ENCODE measurements at places on chromosomes 7 and 10. TPM values are rescaled to one million over a fixed set of nuclear protein-coding genes. Genes with fewer than 3 reads are reported as not detected.

DNA sequence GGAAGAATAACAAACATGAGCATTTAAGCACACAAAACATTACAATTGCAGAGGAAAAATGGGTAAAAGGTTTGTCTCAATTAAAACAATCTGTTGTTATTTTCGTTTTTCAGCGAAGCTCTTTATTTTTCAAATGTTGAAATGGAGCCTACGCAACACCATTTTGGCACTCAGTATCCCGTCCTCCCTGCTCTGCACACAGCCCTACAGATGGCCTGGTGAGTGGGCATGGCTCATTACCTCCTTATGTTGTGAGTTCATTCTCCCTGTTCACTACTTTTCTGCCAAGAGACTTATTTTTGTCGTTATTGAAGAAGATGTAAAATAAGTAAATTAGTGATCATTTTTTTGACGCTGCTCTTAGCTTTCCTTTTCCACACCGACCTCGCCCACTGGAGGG, 167.8 kb upstream of the CXCL12 start:
- H3K27me3 ChIP-seq: no peaks in the 10 kb centered on the region
- H3K27ac ChIP-seq: no peak overlapping the region
- no peak overlapping the region for H3K4me3 ChIP-seq
- no peak for DNase-seq

The PRPS1L1 gene
- total RNA-seq: not detected

GRCh38 chr10:133608855-133609254, 17.7 kb downstream of the FRG2B start:
- H3K4me1 ChIP-seq: no peaks in the 10 kb centered on the region
- H3K36me3 ChIP-seq: no peaks in the 10 kb centered on the region
- H3K27me3 ChIP-seq: peaks cover 2% of the 10 kb centered on the region
- H3K4me3 ChIP-seq: no peak overlapping the region
- H3K27ac ChIP-seq: no peak overlapping the region

DNA sequence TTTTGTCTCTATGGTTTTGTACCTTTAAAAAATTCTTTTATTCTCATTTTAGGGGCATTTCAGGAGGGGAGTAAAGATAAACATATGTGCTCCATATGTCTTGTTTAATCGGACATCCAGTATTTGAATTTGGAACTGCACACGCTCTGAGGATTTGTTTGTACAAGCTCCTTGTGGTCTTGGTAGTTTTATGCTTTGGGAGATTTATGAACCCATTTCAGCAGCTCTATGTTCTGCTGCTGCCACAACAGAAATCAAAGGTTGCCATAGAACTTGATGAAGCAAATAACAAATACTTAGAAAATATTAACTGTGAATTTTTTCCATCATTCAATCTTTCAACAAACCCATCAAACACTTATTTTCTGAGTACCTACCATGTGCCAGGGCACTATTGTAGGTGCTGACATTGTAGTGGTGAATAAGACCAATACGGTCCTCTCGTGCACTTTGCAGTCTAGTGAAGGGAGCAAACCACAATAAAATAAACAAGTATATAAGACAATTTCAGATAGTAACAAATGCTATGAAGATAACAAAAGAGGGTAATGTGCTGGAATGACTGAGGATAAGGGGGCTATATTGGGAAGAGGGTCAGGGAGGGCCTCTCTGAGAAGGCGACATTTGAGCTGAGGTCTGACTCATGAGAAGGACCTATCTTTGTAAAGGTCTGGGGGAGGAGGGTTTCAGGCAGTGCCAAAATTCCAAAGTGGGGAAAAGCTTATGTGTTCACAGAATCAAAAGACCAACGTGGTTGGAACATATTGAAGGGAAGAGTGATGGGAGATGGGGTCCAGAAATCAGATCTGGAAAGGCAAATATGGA, 30.4 kb downstream of the MYPN start:
- no peak overlapping the region for H3K27ac ChIP-seq
- no peak overlapping the region for H3K4me3 ChIP-seq
- no peak for DNase-seq
- no peaks in the 10 kb centered on the region for H3K27me3 ChIP-seq
- H3K4me1 ChIP-seq: no peaks in the 10 kb centered on the region

The PNLIPRP2 gene
- total RNA-seq: not detected

- H3K4me1 ChIP-seq: no peaks in the 10 kb centered on the region
- H3K27me3 ChIP-seq: no peaks in the 10 kb centered on the region
- H3K36me3 ChIP-seq: no peaks in the 10 kb centered on the region
- no peak overlapping the region for H3K27ac ChIP-seq
Measured at GRCh38 chr7:41931263-41931646, 228.4 kb upstream of the INHBA start.

GRCh38 chr10:4051011-4051640, 266.1 kb upstream of the KLF6 start:
- no peak overlapping the region for H3K4me3 ChIP-seq
- H3K36me3 ChIP-seq: no peaks in the 10 kb centered on the region
- no peak overlapping the region for H3K27ac ChIP-seq
- no peaks in the 10 kb centered on the region for H3K4me1 ChIP-seq
- DNase-seq: no peak
- H3K27me3 ChIP-seq: no peaks in the 10 kb centered on the region

DNA sequence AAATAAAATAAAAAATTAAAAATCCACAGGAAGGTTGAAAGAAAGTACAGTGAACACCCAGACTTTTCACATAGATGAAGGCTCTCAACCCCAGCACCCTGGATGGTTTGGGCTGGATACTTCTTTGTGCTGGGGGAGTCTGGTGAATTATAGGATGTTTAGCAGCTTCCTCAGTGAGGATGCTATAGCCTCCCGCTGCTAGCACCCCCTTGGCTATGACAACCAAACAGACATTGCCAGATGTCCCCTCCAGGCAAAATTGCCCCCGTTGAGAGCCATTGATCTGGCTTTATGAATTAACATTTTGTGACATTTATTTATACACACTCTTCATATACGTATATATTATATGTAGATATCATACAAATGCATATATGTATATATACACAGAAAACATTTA, 21.6 kb downstream of the SMKR1 start:
- no peaks in the 10 kb centered on the region for H3K36me3 ChIP-seq
- no peak overlapping the region for H3K27ac ChIP-seq
- H3K27me3 ChIP-seq: no peaks in the 10 kb centered on the region
- H3K4me1 ChIP-seq: peaks cover 31% of the 10 kb centered on the region
- H3K4me3 ChIP-seq: no peak overlapping the region

DNA sequence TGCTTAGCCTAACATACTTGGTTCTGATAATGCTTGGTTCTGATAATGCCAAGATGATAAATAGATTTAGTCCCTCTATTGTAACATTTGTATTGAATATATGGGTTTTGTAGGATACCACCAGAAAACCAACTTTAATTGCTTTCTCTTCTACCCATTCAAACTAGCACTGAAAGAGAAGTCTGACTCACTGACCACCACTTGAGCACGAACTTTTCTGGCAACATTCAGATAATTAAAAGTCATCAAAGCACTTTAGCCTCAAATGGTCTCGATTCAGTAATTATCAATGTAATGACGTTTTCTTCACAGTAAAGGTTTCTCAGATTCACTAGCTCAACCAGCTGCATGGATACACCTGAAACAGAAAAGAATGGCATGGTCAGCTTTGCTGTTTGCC, 63.0 kb downstream of the HDAC9 start:
- H3K4me1 ChIP-seq: no peaks in the 10 kb centered on the region
- H3K4me3 ChIP-seq: no peak overlapping the region
- H3K27ac ChIP-seq: no peak overlapping the region

The DUS4L gene
- total RNA-seq: 9.1 TPM

DNA sequence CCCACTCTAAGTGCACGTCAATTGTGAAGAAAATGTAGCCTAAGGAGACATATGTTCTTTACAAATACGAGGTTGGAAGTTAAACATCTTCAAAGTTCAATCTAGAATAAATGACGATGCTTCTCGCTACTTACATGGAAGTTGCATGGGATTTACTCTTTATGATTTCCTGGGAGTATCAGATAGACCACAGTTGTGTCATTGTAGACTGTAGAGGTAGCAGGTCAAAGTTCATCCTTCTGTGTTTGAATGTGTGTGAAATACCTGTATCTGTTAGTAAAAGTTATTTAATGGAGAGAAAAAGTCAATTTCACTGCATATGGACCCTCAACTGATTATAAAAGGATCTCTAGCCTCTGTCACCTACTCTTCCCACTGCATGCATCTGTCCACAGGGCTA, 112.6 kb downstream of the C1GALT1 start:
- no peak for DNase-seq
- H3K27ac ChIP-seq: no peak overlapping the region
- H3K36me3 ChIP-seq: no peaks in the 10 kb centered on the region
- no peaks in the 10 kb centered on the region for H3K4me1 ChIP-seq

DNA sequence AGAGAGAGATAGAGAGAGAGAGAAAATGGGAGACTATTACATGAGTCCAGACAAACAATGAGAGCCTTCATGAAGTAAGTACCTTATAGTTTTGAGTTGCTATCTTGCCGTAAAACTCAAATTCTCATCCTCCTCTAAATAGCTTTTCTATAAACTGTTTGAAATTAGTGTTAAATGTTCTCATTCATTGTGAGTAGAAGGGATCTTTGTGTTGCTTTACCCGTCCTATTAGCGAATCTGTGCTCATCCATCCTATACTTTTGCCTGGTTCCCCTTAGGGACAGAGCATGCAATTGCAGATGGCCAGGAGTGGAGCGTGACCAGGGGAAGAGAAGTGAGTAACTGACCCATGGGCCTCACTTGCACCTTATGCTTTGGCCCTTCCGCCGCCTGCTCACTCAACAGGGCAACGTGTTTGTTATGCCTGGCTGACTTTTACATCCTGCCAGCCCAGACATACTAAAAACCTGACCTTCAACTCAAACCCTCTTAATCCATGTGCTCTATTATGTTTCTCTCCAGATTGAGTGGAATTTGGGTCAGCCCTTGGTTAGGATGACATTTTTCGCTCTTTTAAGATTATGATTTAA, 244.2 kb upstream of the YAE1 start:
- no peaks in the 10 kb centered on the region for H3K27me3 ChIP-seq
- no peak for DNase-seq
- no peak overlapping the region for H3K27ac ChIP-seq

The AKR1E2 gene
- 0.56 TPM for total RNA-seq

All from natural killer cell (primary cell).